ENCODE measurements at places on chromosomes 1 and 21. TPM values are rescaled to one million over a fixed set of nuclear protein-coding genes. Genes with fewer than 3 reads are reported as not detected.

DNA sequence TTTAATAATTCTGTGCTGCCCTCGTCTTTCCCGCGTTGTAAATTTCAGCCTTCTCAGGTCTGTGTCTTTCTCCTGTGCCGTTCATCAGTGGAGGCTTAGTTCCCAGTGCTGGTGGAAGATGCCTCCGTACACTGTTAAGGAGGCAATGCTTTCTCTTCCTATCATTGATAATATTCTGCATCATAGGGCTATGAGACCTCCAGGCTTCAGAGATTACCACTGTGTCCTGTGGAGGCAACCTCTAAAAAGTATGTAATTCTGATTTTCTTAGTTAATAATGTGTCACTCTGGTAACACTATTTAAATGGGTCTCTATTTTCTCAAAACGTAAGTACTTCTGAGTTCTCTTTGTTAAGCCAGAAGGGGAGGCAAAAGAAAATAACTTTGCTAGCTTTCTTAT lies 538.3 kb downstream of the SMYD3 start:
- DNase-seq, result no peak

Gene RPE65
- polyA plus RNA-seq, result not detected

- no peak for DNase-seq
Observed at GRCh38 chr21:28418726-28419514, 573.8 kb downstream of the LTN1 start.

DNA sequence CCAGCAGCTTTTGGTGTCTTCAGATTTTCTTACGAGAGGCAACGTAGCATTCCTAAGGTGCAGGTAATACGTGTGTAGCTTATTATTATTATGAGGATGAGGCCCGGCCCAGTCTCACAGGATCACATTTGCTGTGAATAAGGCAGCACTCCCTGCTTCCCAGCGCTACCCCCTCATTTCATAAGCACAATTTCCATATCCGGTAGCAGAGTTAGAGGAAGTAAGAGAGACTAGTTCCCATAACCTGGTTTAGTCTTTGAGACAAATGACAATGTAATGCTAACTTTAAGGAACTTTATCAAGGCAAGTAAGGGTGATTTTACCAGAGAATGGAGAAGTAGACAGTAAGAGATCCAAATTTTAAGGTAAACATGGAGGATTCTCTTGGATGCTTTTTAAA lies 14.6 kb upstream of the LMO4 start:
- no peak for DNase-seq

DNA sequence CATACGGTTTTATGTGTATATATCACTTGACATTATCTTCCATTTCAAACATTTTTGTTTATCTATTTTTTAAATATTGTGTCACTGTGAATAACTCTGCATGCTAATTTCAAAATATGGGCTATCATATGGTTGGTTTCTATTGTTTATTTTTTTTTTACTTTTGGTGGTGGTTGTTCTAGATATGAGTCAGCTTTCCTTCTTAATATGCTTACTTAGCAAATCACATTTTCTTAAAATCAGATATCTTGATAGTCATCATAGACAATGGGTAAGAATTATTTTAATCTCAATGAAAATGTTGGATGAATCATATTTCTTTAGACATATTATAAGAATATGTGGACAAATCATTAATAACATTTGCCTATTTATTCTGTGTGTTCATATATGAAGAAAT lies 881.5 kb downstream of the BRINP3 start:
- DNase-seq, result no peak

DNA sequence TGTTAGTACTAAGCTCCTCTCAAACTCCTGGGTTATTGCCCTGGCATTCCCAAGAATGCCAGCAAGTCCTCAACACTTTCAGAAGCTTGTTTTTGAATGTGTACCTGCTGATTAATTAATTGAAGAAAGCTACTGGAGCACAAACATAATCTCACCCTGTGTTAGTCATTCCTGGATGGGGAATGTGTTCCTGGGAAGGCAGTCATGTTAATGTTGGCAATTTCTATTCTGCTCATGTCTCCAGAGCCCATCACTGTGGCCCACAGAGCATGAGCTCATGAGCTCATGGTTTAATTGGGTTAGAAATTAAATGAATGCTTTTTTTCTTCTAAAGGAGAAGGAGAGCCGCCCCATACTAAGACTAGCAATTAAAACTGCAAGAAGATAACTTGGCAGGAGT lies 31.9 kb upstream of the KCNA3 start:
- DNase-seq, result no peak

GRCh38 chr1:30627994-30628393 lies 95.4 kb downstream of the MATN1 start:
- no peak for DNase-seq

DNA sequence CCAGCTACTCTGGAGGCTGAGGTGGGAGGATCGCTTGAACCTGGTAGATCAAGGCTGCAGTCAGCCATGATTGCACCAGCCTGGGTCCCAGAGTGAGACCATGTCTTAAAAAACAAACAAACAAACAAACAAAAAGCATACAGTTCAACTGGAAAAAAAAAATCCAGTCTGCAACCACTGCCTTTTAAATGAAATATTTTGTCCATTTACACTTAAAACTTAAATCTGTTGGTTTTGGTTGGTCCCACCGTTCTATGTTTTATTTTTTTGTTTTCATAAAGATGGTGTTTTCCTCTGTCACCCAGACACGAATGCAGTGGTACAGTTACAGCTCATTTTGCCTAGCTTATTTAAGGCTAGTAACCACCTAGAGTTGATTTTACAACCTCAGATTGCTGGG lies 9.8 kb downstream of the FALEC start:
- no peak for DNase-seq

GRCh38 chr1:71964188-71964587 lies 318.2 kb downstream of the NEGR1 start:
- DNase-seq, result no peak

DNA sequence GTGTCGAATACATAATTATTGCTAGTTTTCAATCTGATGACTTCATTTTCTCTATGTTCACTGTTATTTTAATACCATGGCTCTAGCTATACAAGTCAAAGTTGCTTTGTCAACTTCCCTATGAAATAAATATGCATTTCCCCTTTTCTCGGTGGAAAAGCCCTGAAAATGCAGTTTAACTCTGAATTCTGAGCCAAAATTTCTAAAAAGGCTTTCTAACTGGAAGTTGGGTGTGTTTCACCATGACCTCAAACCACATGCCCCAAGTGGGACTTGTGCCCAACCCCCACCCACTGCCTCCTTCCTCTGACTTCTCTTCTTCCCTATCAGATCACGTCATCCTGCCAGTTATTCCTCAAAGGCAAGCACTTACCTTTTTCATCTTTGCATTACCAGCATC lies 8.9 kb downstream of the MKNK1 start:
- DNase-seq, result no peak

- DNase-seq, result no peak
Observed at GRCh38 chr1:97947695-97948094, 26.9 kb upstream of the DPYD start.

- DNase-seq, result no peak
Observed at GRCh38 chr1:225879521-225880221, 2.5 kb downstream of the TMEM63A start.

Gene PDIK1L
- polyA plus RNA-seq, result 17.9 TPM

- DNase-seq, result no peak
Observed at GRCh38 chr1:46721686-46722205, 2.8 kb upstream of the EFCAB14 start.

- peak; percentile 68 for DNase-seq
Observed at GRCh38 chr1:68120136-68120791, 69.8 kb upstream of the DIRAS3 start.

- DNase-seq, result no peak
Observed at GRCh38 chr21:44643741-44644310, 2.4 kb upstream of the KRTAP10-11 start.

DNA sequence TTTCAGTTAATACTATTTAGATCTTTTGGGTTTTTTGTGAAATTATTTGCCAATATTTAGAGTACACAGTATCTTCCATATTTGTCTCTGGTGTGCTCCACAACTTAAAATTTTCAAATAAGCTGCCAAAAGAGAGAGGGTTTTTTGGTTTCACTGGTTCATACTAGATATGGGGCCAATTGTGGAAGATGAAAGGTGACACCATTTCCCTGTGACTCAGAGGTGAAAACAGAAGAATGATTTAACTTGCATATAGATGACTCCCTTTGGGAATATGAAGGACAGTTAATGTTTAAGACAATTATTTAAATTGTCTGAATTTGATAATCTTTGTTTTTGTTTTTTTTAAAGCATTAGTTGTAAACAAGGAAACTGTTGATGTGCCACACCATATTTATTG lies 37.5 kb downstream of the IVNS1ABP start:
- DNase-seq, result no peak

- peak; percentile 6 for DNase-seq
Observed at GRCh38 chr1:240027059-240027462, 64.6 kb upstream of the FMN2 start.

DNA sequence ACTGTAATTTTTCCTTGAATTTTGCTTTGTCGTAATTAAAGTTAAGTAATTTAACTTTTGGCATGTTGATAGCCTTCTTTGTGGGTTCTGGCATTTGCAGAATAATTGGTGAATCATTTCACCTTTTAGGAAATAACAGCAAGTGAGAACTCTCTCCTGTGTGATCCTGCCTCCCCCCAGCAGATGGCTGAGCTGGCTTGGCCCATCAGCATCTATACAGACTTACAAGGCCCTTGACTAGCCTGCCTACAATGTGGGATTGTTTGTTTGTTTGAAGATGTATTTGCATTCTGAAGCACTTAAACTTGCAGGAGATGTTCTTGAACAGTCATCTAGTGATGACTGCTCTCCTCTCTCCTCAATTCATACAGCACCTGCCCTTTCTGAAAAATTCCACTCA lies 55.9 kb downstream of the MACO1 start:
- no peak for DNase-seq

- no peak for DNase-seq
Observed at GRCh38 chr1:48619539-48619938, 147.5 kb upstream of the SPATA6 start.

DNA sequence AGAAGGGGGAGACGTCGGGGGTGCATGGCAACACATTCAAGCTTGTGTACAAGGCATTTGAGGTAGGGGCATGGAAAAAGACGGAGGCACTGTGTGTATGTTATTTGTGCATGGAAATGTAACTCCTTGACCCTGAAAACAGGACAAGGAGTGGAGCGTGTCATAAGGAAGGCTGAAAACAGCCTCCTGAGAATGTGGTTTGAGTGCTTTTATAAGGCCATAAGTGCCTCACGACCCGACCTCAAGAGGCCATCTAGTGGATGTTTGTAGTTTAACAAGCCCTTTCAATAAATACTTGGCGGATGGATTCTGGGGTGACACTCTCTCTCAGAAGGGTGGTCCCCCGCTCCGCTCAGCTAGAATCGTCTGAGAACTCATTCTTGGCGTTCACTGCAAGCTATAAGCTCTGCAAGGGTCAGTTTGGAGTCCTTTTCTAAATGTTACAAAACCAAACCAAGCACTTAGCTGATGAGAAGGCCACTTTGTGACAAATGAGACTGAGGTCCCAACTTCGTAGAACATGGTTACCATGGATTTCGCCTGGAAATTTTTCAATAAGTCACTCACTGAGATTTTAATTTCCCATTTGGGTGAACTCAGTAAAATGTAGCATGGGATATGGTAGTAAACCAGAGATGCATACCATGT lies 38.8 kb upstream of the CLCA4 start:
- no peak for DNase-seq

- no peak for DNase-seq
Observed at GRCh38 chr21:37421306-37421705, 54.7 kb downstream of the DYRK1A start.

Gene OR6K2
- not detected for polyA plus RNA-seq

Gene KIF21B
- polyA plus RNA-seq, result 2.6 TPM

- DNase-seq, result no peak
Observed at GRCh38 chr21:34668803-34669148, at the start of gene CLIC6. TSS of gene CLIC6 (plus strand) at chr21:34668994. CDS start at chr21:34669389, 395 bp downstream.

- DNase-seq, result no peak
Observed at GRCh38 chr1:178798232-178798861, 72.5 kb downstream of the ANGPTL1 start.

Gene AKNAD1
- polyA plus RNA-seq, result not detected

DNA sequence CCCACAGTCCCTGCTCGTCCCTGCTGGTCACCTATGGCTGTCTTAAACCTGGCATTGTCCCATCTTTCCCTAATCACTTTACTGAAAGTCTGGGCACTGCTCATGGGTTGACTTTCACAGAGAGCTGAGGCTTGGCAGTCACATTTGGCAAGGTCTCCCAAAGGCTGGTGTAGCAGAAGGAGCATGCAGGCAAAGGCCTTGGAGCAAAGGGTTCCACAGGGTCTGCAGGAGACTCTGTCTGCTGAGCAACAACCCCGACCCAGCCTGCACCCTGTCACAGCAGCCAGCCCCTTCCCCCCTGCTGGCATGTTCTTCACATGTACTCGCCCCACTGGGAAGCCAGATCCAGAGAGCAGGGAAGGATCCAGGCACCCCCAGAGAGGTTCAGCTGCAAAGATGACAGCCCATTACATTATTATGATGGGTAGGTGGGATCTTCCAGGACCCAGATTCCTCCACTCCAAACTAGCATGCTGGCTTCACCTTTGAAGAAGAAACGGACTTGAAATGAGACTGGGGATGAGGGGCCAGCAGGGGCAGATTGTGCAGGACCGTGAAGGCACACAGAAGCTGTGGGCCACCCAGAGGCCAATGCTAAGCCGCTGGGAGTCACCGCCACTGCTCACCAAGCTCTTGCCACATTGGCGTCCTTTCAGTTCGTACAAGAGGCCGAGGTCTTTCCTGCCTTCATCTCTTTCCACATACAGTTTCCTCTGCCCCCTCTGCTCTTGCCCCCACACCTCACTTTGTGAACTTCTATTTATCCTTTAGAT lies 14.2 kb upstream of the TMEM125 start:
- DNase-seq, result no peak

GRCh38 chr1:150895618-150896017 lies 8.7 kb downstream of the CTXND2 start:
- DNase-seq, result no peak

GRCh38 chr1:183126528-183126927 lies 59.5 kb upstream of the LAMC2 start:
- DNase-seq, result no peak

GRCh38 chr1:180494370-180494769 lies 8.0 kb downstream of the ACBD6 start:
- DNase-seq, result no peak

- no peak for DNase-seq
Observed at GRCh38 chr21:28884481-28884880, 108.2 kb downstream of the LTN1 start.

Gene TMEM269
- polyA plus RNA-seq, result 0.65 TPM

DNA sequence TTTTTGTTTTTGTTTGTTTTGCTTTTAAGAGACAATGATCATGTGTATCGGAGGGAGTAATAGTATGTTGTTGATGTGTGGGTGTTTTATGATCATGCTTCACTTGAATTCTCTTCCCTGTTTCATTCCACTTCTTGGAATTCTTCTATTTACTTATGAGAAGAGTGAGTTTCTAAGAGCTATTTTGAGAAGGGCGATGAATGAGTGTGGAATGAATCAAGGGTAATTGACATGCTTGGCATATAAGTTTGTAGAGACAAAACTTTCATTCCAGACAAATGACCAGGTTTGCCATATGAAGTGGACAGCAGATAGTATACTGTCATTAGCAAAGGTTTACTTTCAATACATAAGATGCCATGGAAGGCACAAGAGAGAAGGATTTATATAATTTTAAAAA lies 42.3 kb upstream of the PDC start:
- no peak for DNase-seq
